ENCODE measurements at places on chromosomes 1 and 21. TPM values are rescaled to one million over a fixed set of nuclear protein-coding genes. Genes with fewer than 3 reads are reported as not detected.

GRCh38 chr1:178694923-178695525, 30.0 kb upstream of the RALGPS2 start:
- DNase-seq = no peak

DNA sequence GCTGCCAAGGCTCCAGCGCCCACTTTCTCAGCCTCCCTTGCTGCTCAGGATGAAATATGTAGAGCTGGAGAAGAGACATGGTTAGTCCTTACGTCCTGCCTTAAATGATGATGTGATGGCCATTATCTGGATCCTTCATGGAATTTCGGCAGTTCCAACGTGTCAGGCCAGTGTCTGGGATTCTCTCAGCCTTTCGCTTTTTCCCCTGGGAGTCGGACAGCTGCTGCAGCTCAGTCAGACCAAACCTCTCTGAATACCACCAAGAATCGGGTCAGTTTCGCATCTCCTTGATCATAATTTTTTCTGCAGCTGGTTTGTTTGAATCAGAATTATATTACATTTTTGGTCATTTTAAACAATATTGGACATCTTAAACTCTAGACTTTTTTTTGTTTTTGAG, 22.3 kb upstream of the KLHDC8A start:
- no peak for DNase-seq

- no peak for DNase-seq
Observed at GRCh38 chr1:30005972-30006619, 717.3 kb downstream of the MATN1 start.

DNA sequence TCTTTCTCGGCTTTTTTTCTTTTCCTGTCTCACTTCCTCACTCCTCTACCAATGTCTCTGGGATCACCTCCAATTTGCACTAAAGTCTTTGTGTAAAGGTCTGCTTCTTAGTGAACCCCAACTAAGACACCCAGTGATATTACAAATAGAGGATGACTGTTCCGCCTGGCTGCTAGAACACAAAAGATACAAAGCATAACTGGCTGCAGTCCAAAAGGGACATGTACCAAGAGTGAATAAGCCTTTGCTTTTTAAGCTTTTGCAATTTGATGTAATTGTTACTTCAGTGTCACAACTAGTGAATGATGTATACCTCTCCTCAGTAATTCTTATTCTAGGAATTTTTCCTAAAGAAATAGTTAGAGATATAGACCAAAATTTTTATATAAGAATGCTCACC, 82.8 kb upstream of the BEND5 start:
- no peak for DNase-seq

GRCh38 chr1:25549273-25550154, 6.1 kb downstream of the LDLRAP1 start:
- peak; percentile 61 for DNase-seq

DNA sequence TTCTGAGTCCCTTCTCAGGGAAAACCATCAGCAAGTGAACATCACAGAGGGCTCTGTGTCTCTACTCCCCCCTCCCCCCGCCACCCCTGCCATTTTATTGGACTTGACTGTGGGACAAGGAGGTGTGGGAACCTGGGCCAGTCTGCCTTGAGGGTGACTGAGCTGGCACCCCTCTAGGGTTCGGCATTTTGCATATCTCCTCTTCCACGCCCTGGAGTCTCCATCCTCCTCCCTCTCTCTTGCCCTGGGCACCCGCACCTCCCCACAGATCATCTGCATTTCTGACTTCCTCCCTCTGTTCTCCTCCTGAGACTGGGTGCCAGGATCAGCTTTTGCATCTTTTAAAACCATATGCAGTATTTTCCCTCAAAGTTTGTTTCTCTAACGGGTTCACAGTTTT, 107.1 kb upstream of the ERRFI1 start:
- peak; percentile 75 for DNase-seq

- no peak for DNase-seq
Observed at GRCh38 chr1:3539707-3540425, 71.4 kb downstream of the MEGF6 start.

Gene TBX19
- total RNA-seq = 5.3 TPM

DNA sequence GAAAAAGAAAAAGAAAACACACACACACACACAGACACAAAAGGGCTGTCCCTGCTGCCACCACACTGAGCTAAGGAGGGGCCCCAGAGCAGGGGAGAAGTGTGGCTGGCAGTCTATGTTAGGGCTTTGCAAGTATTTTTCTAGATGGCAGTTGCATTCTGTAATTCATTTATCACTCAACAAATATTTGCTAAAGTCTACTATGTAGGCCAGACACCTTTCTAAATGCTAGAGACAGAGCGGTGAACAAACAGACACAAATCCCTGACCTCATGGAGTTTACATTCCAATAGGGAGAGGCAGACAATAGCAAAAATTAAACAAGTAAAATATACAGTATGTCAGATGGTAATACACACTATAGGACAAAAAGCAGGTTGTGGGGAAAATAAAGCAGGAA, 20.2 kb downstream of the WDR64 start:
- no peak for DNase-seq

Gene SPATA17
- not detected for total RNA-seq

DNA sequence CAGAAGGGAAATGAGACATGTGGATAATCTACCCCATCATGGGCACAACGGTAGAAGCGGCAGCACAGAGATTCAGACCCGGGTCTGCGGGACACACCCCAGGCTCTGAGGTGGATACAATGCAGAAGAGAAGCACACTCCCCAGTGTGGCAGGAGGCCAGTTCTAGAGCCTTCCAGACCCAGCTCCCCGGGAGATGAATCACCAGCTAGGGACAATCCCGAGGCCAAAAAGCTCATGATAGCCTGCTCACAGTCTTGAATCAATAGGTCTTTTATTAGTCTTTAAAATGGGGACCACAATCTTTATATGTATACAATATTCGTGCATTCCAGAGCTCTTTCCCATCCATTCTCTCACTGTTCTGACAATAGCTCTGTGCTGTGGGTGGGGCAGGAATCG, 57.3 kb upstream of the DIRAS3 start:
- no peak for DNase-seq

Gene PRAMEF33
- not detected for total RNA-seq

- DNase-seq = peak; percentile 84
Observed at GRCh38 chr1:209354111-209354839, 229.2 kb upstream of the CAMK1G start.

GRCh38 chr1:79760531-79760930, 754.0 kb upstream of the ADGRL4 start:
- DNase-seq = no peak

Gene CRABP2
- total RNA-seq = 7.5 TPM

- no peak for DNase-seq
Observed at GRCh38 chr1:116496380-116496779, 74.4 kb downstream of the CD58 start.

- DNase-seq = no peak
Observed at GRCh38 chr1:159275891-159276290, 26.2 kb upstream of the FCER1A start.

Gene PFKL
- 45.3 TPM for total RNA-seq

Gene TMPRSS3
- not detected for total RNA-seq

- DNase-seq = no peak
Observed at GRCh38 chr1:92123868-92124267, 43.7 kb downstream of the BTBD8 start.

- DNase-seq = no peak
Observed at GRCh38 chr21:35506352-35506751, 457.2 kb upstream of the RUNX1 start.

All from sigmoid colon (tissue), 7 donors.